ENCODE measurements at places on chromosomes 5 and 9. TPM values are rescaled to one million over a fixed set of nuclear protein-coding genes. Genes with fewer than 3 reads are reported as not detected.
A peak's percentile ranks its signal among the peaks of the same experiment; 100 is the strongest.

- H3K4me3 ChIP-seq = no peak overlapping the region
- peaks cover 9% of the 10 kb centered on the region for H3K36me3 ChIP-seq
- DNase-seq = no peak
- H3K4me1 ChIP-seq = no peaks in the 10 kb centered on the region
- no peak overlapping the region for H3K27ac ChIP-seq
- H3K27me3 ChIP-seq = no peaks in the 10 kb centered on the region
Observed at GRCh38 chr9:129100383-129101169, 10.0 kb downstream of the CRAT start.

DNA sequence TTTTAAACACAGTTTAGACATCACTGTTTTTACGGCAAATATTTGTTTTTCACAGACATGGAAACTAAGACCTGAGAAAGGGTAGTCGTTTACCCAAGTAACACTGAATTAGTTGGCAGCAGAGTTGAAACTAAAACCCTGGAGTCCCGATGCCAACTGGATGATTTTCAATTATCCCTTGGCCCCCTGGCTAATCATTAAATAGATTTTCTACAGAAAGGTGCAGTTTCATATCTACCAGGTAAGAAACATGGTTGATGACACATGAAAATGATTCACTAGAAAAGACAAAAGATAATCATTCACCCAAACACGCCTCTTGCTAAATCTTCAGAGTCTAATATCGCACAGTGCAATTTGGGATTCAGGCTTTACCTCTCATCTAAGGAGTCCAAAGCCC lies 136.9 kb downstream of the SEMA5A start:
- no peaks in the 10 kb centered on the region for H3K27me3 ChIP-seq
- H3K4me1 ChIP-seq = no peaks in the 10 kb centered on the region
- no peaks in the 10 kb centered on the region for H3K36me3 ChIP-seq
- DNase-seq = no peak

GRCh38 chr9:113918697-113919350 lies 42.7 kb downstream of the ZNF618 start:
- H3K4me1 ChIP-seq = peaks cover 2% of the 10 kb centered on the region
- DNase-seq = no peak
- no peaks in the 10 kb centered on the region for H3K36me3 ChIP-seq
- no peak overlapping the region for H3K27ac ChIP-seq
- no peak overlapping the region for H3K4me3 ChIP-seq
- H3K27me3 ChIP-seq = no peaks in the 10 kb centered on the region

DNA sequence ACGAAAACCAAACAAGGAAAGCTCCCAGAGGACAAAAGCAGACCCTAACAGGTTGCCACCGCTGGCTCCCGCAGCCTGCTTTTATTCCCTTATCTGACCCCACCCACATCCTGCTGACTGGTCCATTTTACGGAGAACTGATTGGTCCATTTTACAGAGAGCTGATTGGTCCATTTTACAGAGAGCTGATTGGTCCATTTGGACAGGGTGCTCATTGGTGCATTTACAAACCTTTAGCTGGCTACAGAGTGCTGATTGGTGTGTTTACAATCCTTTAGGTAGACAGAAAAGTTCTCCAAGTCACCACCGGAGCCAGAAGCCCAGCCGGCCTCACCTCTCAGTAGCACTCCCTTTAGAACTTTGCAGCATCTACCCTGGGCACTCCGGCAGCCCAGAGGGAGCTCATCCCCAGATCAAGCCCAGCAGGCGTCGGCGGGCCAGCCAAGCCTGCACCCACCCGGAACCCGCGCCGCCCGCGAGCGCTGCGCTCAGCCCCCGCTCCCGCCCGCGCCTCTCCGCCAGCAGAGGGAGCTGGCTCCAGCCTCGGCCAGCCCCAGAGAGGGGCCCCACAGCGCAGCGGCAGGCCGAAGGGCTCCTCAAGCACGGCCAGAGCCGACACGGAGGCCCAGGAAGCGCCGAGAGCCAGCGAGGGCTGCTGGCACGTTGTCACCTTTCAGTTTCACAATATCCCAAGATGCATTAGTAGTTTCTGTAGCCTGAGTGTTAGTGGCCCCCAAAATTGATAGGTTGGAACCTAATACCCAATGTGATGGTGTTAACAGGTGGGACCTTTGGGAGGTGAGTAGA lies 35.3 kb upstream of the CLPTM1L start:
- peak; percentile 90 for DNase-seq
- H3K4me3 ChIP-seq = peak overlapping the region; percentile 25
- peaks cover 4% of the 10 kb centered on the region for H3K4me1 ChIP-seq
- no peaks in the 10 kb centered on the region for H3K27me3 ChIP-seq
- H3K27ac ChIP-seq = no peak overlapping the region

DNA sequence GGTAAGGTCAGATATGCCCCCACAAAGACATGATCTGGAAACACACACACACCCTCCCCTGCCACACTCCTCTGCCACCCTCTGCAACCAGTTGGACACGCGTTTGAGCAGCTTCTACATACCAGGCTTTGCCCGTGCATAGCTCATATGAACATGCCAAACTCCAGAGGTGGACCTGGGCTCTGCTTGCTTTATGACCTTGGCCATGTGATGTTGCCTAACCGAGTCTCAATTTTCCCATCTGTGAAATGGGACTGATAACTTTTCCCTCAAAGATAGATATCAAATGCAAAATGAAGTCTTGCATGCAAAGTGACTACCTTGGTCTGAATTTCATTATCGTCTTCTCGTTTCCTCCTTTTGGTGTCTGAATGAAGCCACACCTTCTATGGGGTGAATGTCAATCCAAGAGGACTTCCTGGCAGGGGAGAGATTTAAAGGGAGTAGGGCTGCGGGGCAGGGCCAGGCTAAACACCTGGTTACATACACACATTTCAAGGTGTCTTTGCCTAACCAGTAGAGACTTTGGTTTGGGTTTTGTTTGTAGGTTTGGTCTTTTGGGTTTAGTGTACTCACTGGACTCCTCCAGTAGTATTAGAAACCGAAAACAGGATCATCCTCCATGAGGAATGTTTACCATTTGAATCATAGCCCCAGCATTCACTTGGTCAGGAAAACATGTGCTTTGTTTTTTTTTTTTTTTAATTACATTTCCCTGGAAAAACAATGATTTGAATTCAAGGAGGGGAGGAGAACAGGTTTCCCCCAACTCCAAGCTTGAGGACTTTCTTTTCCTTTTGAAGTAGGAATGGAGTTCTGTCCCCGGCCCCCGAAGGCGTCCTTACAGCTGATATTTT lies 63.2 kb downstream of the COL27A1 start:
- H3K36me3 ChIP-seq = no peaks in the 10 kb centered on the region
- DNase-seq = no peak
- no peak overlapping the region for H3K4me3 ChIP-seq
- H3K27me3 ChIP-seq = no peaks in the 10 kb centered on the region
- H3K4me1 ChIP-seq = peaks cover 4% of the 10 kb centered on the region

DNA sequence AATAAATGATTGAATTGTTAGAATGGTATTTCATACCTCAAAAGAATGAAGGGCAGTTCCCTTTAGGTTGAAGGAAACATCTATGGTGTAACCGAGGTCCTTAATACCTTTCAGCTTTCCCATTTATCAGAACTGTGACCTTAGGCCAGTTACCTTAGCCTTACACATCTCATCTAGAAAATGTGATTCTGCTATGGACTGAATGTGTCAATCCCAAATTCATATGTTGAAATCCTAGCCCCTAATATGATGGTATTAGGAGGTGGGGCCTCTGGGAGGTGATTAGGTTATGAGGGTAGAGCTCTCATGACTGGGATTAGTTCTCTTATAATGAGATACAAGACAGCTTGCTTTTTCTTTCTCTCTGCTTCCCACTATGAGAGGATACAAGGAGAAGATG lies 441.9 kb downstream of the PLK2 start:
- DNase-seq = no peak
- no peak overlapping the region for H3K4me3 ChIP-seq
- peaks cover 18% of the 10 kb centered on the region for H3K4me1 ChIP-seq
- no peaks in the 10 kb centered on the region for H3K36me3 ChIP-seq

- H3K27me3 ChIP-seq = no peaks in the 10 kb centered on the region
- H3K4me3 ChIP-seq = no peak overlapping the region
- no peak overlapping the region for H3K27ac ChIP-seq
Observed at GRCh38 chr9:88604836-88605511, 70.0 kb downstream of the NXNL2 start.

DNA sequence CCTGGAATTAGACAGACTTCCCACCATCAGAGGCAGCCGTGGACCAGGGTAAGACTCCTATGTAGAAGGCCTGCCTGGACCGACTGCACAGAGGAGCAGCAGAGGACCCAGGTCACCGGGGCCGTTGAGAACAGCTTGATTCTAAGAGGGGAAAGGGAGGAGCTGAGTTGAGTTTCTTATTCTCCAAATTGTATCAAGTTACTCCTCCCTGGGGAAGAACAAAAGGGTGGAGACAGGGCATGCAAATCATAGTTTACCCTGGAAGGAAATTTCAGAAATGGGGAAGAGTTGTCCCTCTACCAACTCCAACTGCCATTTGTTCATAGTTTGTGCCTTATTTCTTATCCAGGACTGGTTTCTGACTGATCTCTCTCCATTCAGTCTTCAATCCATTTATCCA lies 20.9 kb upstream of the SLC31A2 start:
- no peak overlapping the region for H3K4me3 ChIP-seq
- no peak overlapping the region for H3K27ac ChIP-seq
- H3K36me3 ChIP-seq = no peaks in the 10 kb centered on the region
- no peaks in the 10 kb centered on the region for H3K27me3 ChIP-seq

DNA sequence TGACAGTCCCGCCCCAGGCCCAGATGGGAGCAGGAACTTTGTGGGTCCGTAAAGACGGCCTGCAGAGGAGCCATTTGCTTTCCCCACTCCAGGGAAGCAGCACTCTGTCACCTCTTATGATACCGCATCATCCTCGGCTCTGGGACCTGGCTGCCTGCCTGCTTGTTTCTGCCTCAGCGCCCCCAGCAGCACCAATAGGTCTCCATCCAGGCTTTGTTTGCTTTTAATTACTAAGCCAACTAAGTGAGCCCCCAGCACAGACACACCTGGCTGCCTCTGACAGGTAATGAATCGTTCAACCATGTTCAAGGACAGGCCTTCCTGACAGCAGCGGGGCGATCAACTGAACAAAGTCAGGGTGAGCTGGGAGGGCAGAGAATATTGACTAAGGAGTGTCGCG lies 141.4 kb downstream of the C5orf15 start:
- H3K27ac ChIP-seq = no peak overlapping the region
- H3K4me3 ChIP-seq = no peak overlapping the region
- no peaks in the 10 kb centered on the region for H3K4me1 ChIP-seq
- no peaks in the 10 kb centered on the region for H3K36me3 ChIP-seq
- H3K27me3 ChIP-seq = no peaks in the 10 kb centered on the region

RMI1 gene
- 5.4 TPM for total RNA-seq

GPR150 gene
- total RNA-seq = 0.49 TPM

F12 gene
- 0.69 TPM for total RNA-seq

Data from upper lobe of right lung (tissue), 1 donor.